CD4-positive, alpha-beta T cell treated with Interleukin-6 at 100 ng/mL for 8 hours (primary cell): ENCODE measurements at places on chromosomes 11 and 22.

DNA sequence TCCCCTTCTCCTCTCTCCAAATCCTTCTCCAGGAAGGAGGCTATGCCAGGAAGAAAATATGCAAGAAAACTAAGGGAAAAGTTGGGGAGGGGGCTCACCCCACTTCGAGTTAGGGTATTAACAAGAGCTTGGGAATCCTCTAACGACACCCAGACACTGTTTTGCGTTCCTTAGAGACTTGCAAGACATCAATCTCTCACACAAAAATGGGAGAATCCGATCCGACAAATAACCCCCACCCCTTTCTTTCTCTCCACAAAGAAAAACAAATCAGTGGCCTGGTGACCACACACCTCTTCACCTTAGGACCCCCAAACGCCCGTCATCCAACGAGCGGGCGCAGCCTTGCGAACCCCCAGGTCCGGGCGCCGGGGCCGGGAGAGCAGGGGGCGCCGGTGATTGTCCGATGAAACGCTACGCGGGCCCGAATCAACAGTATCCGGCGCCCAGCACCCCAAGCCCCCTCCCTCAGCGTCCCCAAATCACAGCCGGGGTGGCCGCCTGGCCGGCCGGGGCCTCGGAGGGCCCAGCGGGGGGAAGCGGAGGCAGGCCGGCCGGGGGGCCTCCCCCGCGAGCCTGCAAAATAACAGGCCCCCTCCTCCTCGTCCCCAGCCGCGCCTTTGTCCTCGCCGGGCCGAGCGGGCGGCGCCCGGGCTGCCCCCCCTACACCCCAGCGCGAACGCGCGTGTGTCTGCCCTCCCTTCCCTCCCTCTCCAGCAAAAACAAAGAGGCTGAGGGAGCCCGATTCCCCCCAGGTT, 690 bp downstream of the CSNK1E start:
- peak; percentile 48 for DNase-seq

DNA sequence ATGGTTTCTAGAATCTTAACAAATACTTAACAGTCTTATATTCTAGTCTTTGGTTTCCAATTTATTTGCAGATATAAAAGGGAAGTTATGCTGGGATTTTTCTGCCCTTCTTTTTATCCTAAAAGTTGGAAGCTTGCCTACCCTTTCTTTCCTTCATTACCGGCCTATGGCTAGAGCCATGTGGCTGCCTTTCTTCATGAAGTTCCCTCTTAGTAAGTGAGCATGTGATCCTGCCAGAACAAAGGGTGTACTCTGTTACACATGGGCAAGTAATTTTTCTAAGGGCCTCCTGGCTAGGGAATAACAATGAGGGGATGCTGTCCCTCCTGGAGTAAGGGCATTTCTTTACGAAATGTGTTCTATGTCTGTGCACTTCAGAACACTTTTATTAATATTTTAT, 252.1 kb upstream of the PITPNB start:
- DNase-seq, result no peak

DNA sequence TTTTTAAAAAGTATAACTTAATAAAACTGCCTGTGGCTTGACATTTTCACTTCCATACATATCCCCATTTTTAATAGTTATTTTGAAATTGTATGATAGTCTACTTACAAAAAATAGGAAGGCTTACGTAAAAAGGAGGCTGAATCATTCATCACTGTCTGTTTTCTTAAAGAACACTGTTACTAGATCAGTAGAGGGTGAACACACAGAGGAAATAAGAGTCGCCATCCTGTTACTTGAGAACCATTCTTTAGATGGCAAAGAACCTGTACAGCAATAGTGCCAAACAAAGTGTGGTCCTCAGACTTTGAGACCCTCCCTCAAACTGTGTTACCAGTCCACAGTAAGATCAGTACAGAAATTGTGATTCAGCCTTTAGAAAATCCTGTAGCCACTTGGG, 180.7 kb downstream of the PGR start:
- DNase-seq, result no peak

GRCh38 chr22:49566141-49566541, 261.5 kb downstream of the BRD1 start:
- DNase-seq, result no peak

DNA sequence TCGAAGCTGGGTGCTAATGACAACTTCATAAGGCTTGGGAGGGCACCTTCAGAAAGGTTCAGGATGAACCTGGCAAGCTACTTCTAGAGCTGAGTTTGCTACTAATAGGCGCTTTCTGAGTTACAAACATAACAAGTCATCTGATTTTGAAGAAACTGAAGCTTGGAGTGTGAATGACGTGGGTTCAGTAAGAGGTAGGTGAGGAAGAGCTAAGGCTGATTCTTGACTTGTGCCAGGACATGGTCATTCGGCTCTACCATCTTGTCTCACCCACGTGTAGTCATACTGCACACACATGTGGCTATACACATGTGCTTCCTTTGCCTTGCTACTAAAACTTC, 56.4 kb downstream of the SWAP70 start:
- DNase-seq, result no peak

- DNase-seq, result no peak
Observed at GRCh38 chr11:20067665-20068064, 92.6 kb downstream of the DBX1 start.

DNA sequence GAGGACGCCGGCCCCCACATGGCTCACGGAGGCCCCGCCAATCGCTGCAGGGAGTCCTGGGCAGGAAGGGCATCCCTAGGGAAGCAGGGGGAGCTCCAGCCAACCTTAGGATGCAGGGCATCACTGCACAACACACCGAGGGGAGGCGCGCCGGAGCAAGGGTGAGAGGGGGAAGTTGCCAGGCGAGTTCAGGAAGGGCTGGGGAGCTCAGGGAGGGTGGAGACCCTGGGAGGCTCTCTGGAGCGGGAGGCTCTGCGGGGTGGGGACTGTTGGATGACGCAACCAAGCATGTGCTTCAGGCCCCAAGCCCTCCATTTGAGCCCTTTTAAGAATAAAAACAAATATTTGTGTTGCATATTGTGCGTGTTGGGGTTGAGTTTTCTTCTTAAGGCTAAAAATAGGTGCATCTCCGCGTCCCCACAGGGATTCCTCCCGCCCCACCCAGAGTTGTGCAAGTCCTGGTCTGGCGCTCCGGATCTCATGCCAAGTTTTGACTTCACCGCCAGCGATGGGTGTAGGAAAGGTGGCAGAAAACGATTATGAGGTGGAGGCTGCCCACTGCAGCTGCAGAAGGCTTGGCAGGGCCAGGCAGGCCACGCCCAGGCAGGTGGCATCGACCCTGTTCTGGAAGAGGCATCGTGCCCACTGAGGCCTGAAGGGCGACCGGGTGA, 65.2 kb downstream of the WNT7B start:
- DNase-seq, result no peak

- no peak for DNase-seq
Observed at GRCh38 chr11:25961539-25961938, 370.4 kb upstream of the ANO3 start.

DNA sequence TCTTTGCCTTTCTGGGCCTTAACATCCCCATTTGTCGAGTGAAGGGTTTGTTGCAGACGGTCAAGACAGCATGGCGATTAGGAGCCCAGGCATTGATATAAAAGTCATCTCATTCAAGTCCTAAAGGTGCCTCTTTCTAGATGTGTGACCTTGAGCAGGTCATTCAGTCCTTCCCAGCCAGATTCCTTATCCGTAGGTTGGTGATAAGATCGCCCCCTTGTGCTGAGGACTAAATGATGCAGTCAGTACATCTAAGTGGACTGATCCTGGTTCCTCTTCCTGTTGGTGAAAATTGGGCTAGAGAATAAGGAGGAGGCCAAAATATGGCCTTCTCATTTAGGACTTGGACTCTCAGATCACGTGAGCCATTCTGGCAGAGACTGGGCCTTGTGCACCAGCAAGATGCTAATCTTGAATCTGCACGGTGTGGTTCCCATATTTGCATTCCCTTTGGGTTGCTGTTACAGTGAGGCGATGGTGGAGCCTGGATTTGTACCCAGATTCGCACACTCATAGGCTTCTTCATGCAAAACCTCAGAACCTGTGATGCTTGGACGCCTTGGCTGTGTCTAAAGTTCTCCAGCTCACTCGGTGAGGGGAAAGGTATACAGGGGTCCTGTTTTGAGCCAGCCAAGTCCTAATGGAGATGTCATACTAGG, 156.8 kb downstream of the MYO18B start:
- DNase-seq, result no peak

DNA sequence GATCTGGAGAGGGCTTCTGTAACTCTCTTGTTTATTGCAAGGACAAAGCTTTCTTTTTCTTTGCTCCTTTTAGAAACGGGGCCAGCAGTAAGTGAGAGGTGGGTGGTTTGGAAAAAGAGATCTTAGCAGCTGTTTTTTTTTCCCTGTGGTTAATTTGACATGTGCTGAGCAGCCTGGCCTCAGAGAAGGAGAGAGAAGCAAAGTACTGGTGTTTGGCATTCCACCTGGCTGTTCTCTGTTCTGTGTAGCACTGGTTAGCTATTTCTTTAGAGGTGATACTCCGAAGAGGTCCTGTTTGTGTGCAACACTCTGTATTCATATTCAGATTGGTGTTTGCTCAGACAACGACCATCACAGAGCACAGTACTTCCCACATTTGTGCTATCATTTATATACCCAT, 80.8 kb upstream of the SORL1-AS1 start:
- DNase-seq, result no peak

DNA sequence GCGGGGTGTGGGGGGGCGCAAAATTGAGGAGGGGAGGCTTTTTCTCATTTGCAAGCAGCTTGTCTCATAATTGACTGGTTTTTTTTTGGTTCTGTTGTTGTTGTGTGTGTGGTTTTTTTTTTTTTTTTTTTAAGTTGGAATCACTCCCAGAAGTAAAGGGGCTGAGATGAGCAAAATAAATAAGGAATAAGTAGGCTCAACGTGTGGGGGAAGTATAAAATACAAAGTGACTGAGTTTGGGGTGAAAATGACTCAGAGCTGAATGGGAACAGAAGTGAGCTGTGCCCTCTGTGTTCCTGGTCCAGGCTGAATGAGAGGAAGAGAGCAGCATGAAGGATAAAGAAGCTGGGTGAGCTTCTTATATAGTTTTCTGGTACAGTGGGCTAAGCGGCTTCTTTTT, 90.0 kb downstream of the GRIK4 start:
- no peak for DNase-seq

DNA sequence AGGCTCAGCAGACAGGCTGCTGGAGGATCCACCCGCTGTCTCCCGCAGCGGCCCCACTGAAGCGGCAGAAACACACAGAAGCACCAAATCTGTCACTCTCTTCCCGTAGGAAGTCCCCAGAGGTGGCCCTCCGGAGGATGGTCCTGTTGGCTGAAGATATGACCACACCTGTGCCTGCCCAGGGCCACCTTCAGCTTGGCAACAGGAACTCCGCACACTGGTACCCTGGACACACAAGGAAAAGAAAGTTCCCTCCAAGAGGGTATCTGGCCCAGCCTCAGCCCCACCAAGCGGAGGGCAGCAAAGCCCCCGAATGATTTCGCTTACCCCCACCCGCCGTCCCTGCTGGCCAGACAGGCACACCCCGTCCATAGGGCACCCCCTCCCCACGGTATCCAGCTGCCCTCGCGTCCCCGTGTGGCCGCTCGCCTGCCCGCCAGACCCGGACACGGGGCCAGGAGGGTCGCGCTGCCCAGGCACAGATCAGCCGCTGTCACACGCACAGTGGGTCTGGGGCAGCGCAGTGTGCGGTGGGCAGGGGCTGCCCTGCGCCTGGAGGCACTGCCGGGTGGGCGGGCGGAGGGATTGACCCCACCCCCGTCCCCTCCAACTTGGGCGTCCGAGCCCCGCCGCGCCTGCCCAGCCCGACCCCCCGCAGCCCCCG, 7.0 kb downstream of the RASSF7 start:
- no peak for DNase-seq

DNA sequence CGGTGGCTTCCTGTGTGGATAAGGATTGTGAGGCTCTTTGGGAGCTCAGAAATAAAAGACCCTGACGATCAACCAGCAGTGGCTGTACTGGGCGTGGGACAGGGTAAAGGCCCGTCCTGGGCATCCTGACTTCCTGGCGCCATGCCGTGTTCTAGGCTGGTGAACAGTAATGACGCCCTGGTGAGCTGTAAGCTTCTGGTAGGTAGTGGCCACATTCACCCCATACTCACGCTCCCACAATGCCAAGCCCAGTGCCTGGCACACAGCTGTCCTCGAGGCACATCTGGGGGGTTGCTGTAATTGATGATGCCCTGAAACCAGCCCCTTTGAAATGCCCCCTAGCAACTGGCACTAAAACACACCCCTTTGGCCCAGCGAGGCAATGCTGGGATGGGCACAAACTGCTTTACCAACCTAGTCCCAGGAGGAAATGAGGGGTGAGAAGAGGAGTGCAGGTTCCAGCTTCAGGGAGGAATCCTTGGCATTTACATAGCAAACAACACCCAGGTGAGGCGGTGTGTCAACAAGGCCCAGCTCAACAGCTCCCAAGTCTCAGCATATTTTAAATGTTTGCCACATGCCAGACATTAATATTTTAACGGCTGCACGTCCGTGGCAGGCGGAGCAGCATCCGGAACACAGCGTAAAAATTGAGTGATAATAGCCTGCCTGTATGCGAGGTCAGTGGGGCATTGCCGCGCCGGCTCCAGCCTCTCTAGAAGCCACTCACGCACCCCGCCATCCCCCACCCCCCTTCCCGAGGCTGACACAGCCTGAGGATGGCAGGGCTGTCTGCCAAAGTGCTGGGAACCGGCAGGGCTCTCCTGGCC, 79.3 kb downstream of the DSCAML1 start:
- no peak for DNase-seq

- no peak for DNase-seq
Observed at GRCh38 chr11:121105481-121106195, 4.6 kb downstream of the TECTA start.

DNA sequence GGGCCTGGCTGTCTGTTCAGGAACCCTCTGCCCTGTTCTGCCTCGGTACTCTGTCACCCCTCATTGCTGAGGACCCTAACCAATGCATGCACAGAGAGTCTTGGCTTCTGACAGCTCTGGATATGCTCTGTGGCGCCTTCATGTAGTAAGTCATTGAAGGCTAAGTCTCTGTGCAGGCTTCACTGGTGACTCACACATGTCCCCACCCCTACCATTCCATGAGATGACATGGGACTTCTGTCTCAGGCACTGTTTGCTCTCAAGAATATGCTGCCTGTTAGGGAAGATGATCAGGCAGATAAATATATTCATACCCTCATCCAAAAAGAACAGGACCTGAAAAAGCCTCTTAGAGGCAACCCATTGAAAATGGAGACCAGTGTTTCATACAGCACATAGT, 43.6 kb upstream of the HORMAD2 start:
- no peak for DNase-seq

DNA sequence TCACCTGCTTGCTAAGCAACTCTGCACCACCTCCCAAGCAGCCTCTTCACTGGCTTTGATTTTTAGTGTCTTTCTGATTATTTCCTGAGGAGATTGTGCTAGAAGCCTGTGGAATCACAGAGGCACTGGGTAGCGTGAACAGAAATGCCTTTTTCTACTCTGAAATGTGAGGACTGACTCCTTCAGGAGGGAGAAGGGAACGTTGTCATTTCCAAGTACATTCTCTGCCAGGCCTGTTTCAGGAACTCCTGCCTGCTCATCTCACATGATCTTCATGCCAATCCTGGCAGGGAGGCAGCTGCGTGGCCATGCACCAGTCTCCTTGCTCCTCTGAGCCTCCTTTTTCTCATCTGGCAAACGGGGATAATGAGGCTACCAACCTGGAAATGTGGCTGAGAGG, 49.8 kb upstream of the PRDM11 start:
- DNase-seq, result no peak
